ENCODE measurements at places on chromosomes 5 and 9.

GRCh38 chr9:12640016-12640587, 53.1 kb upstream of the TYRP1 start:
- peak; percentile 57 for DNase-seq

DNA sequence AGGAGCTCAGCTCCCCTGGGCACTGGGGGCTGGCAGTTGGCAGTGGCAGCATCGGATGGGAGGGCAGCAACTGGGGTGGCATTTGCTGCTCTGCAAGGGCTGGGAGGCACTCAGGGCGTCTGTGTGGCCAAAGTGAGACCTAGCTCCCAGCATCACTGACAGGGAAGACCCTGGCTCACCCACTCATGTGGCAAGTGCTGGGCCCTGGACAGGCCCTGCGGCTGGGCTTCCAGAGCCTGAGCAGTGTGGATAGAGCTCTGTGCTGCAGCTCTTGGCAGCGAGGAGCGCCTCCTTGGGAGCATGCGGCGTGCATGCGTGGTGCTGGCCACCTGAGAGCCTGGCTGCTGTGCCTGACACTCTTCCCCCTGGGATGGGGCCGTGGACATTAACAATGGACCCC, 10.2 kb downstream of the CEP72 start:
- DNase-seq: no peak

DNA sequence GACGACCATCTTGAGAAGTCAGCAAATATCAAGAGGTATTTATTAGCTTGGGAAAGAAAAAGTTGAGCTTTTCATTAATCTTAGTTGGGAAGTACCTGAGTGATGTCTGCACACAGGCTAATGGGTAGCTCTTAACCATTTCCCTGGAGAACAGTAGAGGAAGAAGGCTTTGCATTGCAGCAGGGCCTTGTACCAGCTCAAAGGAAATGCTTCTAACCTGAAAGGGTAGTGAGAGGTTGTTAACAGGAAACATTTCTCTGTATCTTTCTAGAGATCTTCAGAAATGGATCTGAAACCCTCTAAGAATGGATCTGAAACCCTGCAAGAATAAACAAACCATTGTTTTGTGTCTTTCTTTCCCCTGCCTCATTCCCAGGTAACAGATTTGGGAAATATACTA, 393.3 kb downstream of the PLK2 start:
- DNase-seq: no peak

- no peak for DNase-seq
Measured at GRCh38 chr5:142478113-142478512, 153.3 kb upstream of the SPRY4 start.

GRCh38 chr5:124397317-124397716, 349.1 kb downstream of the ZNF608 start:
- DNase-seq: no peak

- no peak for DNase-seq
Measured at GRCh38 chr9:105712773-105713172, 18.4 kb downstream of the TMEM38B start.

DNA sequence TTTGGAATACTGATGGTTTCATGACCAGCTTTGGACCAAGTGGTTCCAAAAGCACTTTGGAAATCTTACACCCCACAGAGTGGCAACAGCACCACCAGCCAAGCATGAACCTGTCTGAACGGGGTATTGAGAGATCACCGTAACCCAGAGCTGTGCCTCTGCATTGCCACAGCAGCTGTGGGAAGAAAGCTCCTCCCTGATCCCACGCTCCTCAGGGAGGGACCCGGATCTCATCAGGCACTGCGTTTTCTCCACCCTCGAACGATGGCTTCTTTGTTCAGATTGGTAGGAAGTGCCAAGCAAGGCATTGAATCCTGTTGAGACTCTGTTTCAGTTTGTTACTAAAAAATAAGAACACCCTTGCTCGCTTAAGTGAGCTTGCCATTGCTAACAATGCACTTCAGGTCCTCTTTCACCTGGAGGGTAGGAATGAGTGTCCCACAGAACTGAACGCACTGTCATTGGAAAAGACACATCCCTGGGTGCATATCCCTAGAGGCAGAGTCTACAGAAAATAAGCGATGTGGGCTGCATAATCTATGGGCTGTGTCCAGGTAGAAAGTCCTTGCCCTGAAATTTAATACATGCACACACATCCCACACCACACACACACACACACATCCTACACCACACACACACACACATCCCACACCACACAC, 118.0 kb upstream of the ICE1 start:
- DNase-seq: no peak

DNA sequence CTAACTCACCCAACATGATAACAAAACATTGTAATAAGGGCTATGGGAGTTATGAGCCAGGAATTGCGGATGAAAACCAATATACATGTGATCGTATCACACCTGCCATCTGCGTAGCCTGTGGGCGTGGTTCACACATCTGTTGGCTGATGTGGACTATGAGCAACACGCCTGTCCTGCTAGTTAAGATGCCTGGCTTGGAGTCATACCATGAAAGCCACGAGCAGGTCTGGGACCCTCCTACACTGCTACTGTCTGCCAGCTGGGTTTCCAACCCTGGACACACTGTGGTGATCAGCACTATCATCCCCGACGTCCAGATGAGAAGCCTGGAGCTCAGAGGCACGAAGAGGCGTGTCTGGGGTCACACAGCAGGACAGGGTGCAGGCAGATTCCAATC, 40.2 kb downstream of the STK10 start:
- DNase-seq: no peak

DNA sequence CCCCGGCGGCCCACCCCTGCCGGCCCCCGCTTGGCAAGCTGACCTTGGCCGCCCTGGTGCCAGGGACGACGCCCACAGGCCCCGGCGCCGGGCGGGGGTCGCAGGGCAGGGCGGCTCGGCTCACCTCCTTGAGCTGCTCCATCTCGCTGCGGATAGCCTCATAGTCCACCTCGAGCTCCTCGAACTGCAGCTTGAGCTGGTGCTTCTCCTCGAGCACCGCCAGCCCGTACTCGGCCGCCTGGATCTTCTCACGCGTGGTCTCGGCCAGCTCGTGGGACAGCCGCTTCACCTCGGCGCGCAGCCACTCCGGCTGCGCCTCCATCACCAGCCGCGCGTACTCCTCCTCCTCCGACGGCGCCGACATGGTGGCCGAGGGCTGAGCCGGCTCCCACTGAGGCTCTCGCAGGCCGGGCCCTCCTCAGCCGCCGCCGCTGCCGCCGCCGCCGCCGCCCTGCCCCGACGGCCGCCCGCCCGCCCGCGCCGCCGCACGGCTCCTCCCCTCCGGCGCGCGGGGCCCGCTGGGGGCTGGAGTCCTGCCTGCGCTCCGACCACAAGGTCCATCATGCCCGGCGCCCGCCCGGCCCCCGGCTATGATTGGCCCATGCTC, at the start of gene BICD2:
BICD2 (minus strand) TSS at position 453 of the 607 bp plus-strand sequence; CDS start at position 364, 89 bp downstream.
- DNase-seq: no peak

- no peak for DNase-seq
Measured at GRCh38 chr9:36992501-36993316, 41.4 kb downstream of the PAX5 start.

- DNase-seq: no peak
Measured at GRCh38 chr5:170894665-170895064, 32.8 kb downstream of the RANBP17 start.
